ENCODE measurements at places on chromosomes 4 and X.
A peak's percentile ranks its signal among the peaks of the same experiment; 100 is the strongest.

GRCh38 chrX:22399437-22400192 lies 126.9 kb downstream of the CBLL2 start:
- no peak for DNase-seq

- DNase-seq: no peak
Measured at GRCh38 chr4:182554736-182555135, 311.5 kb downstream of the TENM3 start.

- DNase-seq: no peak
Measured at GRCh38 chr4:152936446-152937335, 568 bp downstream of the FHDC1 start.

DNA sequence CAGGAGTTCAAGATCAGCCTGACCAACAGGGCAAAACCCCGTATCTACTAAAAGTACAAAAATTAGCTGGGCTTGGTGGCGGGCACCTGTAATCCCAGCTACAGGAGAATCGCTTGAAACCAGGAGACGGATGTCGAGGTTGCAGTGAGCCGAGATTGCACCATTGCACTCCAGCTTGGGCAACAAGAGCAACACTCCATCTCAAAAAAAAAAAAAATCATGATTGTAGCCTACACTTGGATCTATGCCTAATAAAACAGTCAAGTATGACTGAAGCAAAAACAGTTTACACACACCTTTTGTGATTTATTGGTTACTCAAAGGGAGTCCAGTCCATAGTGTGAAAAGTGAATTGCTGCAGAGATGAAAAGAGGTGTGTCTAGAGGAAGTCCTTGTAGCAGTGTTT lies 34.7 kb upstream of the TASL start:
- DNase-seq: no peak

DNA sequence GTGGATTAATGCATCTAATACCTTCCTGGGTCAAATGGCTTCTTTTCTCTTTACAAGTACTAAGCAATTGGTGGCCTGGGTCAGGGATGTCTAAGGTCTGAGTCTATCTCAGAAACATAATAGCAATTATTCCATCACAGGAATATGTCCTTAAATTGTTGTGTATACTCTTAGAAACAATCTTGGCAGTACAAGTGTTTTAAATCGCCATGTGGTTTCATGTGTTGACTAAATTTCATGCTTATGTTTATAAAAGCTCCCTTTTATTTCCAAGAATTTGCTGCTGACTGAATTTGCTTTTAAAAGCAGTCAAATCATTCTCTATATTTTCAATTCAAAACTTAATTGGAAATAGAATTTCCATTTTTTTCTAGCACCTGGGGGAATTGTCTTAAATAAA lies 125.3 kb upstream of the PACRGL start:
- DNase-seq: no peak

GRCh38 chr4:153955327-153955726 lies 166.4 kb upstream of the SFRP2 start:
- DNase-seq: no peak

DNA sequence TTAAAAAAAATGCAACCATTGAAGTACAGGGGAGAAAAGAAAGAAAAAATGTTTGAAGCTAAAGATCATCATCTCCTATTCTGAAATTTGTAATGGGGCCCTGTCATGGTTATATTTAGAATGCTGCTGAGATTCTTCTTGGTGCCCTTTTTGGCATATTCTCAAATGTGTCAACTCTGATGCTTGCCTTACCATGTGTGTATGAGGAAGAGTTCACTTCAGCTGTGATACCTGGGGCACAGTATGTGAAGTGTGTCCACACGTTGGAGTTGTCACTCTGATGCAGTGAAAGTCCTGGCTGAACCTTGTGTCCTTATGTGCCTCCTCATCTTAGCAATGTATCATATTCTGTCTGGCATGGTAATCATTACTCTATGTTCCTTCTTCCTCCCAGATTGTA lies 377.9 kb downstream of the RAPGEF2 start:
- DNase-seq: no peak

GRCh38 chr4:74608151-74608949 lies 163.4 kb downstream of the AREG start:
- DNase-seq: no peak

GRCh38 chrX:20263474-20263873 lies 3.2 kb downstream of the RPS6KA3 start:
- peak; percentile 4 for DNase-seq

DNA sequence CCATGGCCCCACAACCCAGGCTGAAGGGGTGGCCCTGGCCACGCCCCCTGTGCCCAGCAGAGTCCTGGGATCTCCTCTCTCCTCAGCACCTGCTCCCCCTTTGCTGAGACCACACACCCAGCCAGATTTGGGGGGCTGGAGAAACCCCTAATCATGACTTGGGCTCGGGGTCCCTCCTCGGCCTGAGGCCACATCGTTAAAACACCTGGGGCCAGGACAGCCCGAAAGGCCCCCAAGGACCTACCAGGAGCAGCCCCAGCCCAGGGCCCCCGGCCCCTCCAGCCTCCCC lies 116.7 kb downstream of the FAM53A start:
- no peak for DNase-seq

GRCh38 chr4:100278567-100278966 lies 88.3 kb upstream of the DDIT4L start:
- DNase-seq: no peak

- DNase-seq: no peak
Measured at GRCh38 chr4:184812651-184813181, 13.1 kb downstream of the ACSL1 start.

DNA sequence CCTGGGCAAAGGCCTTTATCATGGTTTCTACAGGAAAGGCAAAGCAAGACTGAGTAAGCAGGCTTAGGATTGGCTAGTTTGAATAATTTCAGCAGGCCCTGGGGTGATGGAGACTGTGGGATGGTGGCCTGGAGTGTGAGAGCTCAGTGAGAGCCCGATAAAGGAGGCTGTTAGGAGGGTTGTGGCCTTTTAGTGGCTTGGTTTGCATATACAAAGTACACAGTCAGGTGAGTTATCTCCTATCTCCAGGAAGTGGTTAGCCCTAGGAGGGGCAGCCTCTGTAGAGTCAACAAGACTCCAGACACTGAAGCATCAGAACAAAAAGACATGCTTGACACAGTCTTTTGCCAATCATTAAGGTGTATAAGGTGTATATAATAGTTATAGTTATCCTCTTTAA lies 157.2 kb downstream of the CFAP299 start:
- DNase-seq: no peak

- DNase-seq: no peak
Measured at GRCh38 chr4:160745126-160745525, 1418.7 kb downstream of the FSTL5 start.

GRCh38 chrX:73214426-73215094 lies at the start of gene NAP1L2:
NAP1L2 (minus strand) TSS chrX:73214851; CDS start chrX:73214492, 359 bp downstream.
- DNase-seq: no peak

DNA sequence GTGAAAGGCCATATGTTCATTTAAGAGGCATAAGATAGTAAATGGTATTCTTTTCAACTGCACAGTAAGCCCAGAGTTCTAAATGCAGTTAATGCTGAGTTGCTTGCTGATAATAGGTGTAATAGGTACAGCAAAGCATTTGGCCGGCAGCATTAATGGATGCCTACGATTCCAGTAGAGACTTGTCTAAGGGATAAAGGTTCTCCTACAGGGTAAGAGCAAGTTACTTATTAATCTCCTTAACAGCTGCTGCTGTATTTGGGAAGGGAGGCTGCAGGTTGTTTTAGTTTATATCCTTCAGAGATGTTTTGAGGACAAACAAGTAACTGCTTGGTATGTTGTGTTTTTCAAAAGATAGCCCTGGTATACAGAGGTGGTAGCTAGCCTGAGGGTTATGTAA lies 16.8 kb downstream of the TSPAN7 start:
- DNase-seq: no peak

DNA sequence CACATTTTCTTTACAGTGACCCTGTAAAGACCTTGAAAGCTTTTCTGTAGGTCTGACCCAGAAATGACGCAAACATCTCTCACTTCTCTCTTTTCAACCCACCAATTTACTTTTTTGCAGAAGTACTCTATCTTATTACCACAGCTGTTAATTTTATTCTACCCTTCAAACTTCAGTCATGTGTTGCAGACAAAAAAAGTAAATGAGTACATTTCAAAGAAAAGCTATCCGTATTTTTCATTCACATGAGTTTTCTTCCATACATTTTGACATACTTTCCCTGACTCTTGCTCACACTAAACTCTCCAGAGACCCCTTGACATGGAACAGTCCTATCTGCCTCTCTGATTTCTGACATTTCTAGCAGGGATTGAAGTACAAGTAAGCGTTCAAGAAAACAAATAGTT lies 51.7 kb downstream of the SLC7A11 start:
- peak; percentile 85 for DNase-seq

GRCh38 chr4:12165616-12166015 lies 736.9 kb upstream of the HS3ST1 start:
- DNase-seq: no peak
